ENCODE measurements at places on chromosomes 16 and 17. TPM values are rescaled to one million over a fixed set of nuclear protein-coding genes. Genes with fewer than 3 reads are reported as not detected.

NACA2 gene
- not detected for total RNA-seq

TPSG1 gene
- not detected for total RNA-seq

RNF112 gene
- total RNA-seq, result 1.6 TPM

CTRL gene
- 0.26 TPM for total RNA-seq

LRRC37B gene
- total RNA-seq, result 8.9 TPM

NOD2 gene
- not detected for total RNA-seq

All from epithelial cell of alveolus of lung (primary cell).